ENCODE measurements at places on chromosomes 1 and 21. TPM values are rescaled to one million over a fixed set of nuclear protein-coding genes. Genes with fewer than 3 reads are reported as not detected.

GRCh38 chr21:37552496-37553029 is 186.0 kb downstream of the DYRK1A start:
- no peak for DNase-seq

BGLAP gene
- total RNA-seq, result 0.66 TPM

DNA sequence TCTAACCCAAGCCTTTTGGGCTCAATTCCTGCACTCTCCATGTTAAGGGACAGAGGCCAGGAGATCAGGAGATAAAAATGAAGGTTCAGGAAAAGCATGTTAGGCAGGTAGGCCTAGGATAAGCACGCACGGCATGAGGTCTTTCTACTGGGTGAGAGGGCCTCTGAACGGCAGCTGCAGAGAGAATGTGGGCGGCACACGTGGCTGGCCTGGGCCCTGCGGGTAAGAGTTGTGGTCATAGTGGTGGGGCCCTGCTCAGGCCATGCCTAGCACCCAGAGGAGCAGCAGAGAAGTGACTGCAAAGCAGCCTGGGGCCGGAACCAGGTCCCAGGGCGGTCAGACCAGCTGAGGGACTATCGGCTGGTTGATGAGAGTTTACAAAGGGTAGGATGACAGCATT is 7.5 kb upstream of the FOXO6 start:
- DNase-seq, result no peak

DNA sequence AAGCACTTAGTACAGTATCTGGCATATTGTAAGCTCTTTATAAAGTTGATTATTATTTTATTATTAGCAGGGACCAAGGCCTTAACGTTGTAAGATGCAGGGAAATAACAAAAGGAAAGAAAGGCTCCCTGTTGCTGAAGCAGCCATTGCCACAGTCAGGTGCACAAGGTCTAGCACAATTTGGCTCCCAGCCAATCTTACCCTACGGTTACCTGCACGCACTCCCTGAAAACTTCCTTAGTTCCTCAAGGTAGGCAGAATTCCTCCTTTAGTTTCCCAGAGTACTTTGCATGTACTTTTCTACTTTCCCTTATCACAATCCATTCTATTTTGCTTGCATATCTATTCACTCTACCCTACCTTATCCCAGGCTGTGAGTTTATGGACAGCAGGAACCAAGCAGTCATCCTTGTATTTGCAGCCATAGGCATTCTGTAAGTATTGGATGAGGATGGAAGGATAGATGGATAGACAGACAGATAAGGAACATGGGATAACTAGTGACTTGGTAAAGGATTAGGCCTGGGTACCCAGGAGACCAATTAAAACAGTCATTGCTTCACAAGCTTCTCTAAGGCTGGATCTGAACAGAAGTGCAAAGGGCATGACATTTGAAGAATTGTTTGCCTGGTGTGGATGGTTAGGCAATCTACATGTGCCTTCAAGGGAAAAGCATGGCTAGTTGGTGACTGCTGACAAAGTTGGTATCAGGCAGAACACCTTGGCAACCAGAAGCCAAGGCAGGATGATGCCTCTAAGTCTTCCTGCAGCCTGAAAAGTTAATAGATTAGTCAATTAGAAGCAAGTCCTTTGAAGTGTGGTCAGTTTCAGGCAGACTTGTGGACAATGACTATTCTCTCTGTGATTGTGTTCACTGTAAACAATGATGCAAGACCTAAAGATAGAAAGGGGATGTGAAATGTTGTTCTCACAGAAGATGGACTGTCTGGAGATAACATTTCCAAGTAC is 20.8 kb upstream of the JAK1 start:
- DNase-seq, result no peak

- no peak for DNase-seq
Observed at GRCh38 chr21:32603131-32603530, 9.0 kb downstream of the CFAP298 start.

- DNase-seq, result no peak
Observed at GRCh38 chr1:111596499-111596898, 23.1 kb upstream of the RAP1A start.

DNA sequence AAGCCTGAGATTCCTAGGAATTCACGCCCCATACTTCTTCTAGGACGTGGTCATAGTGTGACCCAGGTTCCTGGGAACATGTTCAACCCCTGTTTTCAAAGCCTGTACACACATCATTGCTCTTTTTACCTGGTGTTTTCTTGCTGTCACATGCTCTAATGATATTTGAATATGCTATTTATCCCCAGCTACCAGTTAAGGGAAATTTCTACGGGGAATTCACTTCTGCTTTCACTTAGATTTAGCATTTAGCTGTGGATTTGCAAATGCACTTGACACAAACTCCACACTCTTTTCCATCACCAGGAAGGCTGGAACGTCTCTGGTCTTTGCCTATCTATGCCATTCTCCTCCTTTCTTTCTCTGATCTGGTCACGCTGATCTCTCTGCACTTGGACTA is 11.3 kb upstream of the SAMSN1 start:
- no peak for DNase-seq

GRCh38 chr1:165899461-165899941 is 72.1 kb downstream of the UCK2 start:
- DNase-seq, result no peak

- DNase-seq, result no peak
Observed at GRCh38 chr1:11523261-11523660, 44.3 kb downstream of the DISP3 start.

DNA sequence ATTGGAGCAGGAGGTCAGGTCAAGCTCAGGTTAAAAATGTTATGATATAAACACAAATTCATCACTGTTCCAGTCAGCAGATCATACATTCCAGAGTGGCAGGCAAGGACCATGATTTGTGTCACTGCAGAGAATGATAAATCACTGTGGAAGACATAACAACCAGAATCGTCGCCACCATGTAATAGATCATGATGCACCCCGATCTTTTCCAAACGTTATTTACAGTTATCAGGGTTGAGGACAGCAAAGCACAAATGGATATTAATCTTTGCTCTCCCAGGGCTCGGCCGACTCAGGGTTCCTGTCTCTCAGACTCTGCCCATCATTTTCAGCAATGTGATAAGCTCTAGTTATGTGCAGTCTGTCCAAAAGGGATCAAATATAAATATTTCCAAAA is 122.7 kb downstream of the ZBTB18 start:
- no peak for DNase-seq

MANEAL gene
- 1.5 TPM for total RNA-seq

- DNase-seq, result no peak
Observed at GRCh38 chr1:30977105-30977504, 68.5 kb upstream of the SDC3 start.

DNA sequence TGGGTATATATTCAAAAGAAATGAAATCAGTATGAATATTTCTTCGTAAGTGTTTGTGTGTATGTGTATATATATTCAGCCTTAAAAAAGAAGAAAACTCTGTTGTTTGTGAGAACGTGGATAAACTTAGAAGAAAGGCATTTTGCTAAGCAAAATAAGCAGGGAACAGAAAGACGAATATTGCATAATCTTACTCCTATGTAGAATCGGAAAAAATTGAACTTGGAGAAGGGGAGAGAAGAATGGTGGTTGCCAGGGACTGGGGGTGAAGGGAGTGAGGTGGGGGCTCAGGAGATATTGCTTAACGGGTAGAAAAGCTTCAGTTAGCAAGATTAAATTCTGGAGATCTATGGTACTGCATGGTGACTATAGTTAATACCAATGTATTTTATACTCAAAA is 40.3 kb upstream of the NEK7 start:
- DNase-seq, result no peak

DNA sequence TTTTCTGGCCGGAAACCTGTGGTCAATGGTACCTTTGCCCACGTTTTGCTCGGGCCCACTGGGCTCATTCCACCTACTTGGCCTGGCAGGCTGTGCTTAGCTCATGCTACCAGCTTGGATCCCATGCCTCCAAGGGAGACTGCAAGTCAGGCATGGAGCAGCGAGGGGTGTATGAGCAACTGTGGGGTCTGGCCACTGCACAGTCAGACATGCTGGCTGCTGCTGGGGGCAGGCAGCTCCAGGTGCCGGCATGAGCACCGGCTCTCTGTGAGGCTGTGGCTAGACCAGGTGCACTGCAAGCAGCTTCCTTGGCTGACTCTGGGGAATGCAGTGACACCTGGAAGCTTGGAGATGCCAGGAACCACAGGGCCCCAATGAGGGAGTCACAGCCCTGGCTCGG is 161.1 kb upstream of the DUSP10 start:
- no peak for DNase-seq

- peak; percentile 16 for DNase-seq
Observed at GRCh38 chr1:29415156-29415830, 179.0 kb downstream of the PTPRU start.

GRCh38 chr21:43598416-43599120 is 60.7 kb downstream of the HSF2BP start:
- no peak for DNase-seq

GRCh38 chr1:65420590-65421350 is at the start of the genes LEPR and LEPROT:
LEPR (plus strand) TSS chr1:65420668; CDS start chr1:65565566, 144,898 bp downstream.
LEPROT (plus strand) TSS chr1:65420668; CDS start chr1:65420725, 57 bp downstream.
- DNase-seq, result peak; percentile 15

DNA sequence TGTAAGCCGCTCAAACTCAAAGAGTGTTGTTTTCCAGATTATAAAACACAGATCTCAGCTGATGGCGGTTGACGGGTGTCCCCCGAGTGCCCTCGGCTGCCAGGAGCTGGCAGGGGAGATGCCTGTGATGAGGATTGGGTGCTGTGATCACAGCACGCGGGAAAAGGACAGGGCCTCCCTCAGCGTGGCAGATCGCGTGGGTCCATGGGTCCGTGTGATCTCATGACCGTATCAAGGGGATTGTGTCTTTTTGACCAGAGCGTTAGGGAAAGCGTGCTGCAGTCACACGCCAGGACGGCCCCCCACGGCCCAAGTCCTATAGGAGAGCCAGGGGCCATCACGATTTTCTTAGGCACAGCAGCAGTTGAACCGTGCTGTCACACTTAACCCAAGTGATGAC is 51.9 kb downstream of the PDE9A start:
- DNase-seq, result no peak

DNA sequence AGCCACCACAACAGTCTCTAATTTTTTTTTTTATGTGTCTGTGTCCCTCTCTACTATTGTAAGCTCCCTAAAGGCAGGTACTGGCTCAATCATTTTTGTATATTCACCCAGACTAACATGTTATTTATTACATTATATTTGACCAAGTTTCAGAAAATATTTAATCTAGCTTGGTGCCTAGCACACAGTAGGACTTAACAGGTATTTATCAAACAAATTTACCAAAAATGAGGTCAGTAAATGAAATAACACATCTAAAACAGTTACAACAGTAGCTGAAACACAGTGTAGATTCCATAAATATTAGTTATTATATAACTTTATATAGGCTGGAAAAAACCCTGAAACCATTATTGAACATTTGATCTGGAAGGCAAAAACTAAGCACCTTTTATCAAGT is 2.7 kb downstream of the NRDC start:
- no peak for DNase-seq

ZBTB48 gene
- total RNA-seq, result 30.7 TPM

NID1 gene
- total RNA-seq, result 4.6 TPM

TMEM51 gene
- 3.4 TPM for total RNA-seq

- no peak for DNase-seq
Observed at GRCh38 chr1:34366875-34367624, 190.3 kb downstream of the C1orf94 start.

DNA sequence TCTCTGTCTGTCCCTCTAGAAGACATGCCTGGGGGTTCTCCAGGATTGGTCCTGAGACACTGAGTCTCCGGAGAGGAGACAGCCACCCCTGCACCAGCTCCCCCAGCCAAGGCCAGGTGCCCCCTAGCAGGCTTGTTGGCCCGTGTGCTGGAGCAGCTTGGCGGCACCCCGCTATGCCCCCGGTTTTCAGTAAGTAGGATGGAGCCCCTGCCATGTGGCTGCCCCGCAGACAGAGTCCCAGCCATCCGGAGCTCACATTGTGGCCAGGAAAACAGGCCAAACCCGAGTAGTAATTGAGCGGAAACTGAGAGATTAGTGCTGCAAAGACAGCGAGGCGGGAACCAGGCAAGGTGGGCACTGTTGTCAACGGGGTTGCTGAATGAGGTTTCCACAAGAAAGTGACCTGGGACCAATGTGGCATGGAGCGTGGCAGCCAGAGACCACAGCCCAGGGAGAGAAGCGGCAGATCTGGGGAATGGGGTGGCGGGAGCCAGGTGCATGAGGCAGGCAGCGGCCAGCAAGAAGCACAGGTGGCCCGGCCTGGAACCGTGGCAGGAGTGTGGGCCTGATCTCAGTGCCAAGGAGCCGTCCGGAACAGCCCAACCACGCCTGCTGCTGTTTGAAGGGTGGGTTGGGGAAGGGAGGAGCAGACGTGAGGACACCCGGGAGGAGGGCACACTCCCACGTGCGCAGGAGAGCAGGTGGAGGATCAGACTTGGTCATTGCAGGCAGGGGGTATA is 137.4 kb upstream of the VAMP3 start:
- DNase-seq, result no peak

DNA sequence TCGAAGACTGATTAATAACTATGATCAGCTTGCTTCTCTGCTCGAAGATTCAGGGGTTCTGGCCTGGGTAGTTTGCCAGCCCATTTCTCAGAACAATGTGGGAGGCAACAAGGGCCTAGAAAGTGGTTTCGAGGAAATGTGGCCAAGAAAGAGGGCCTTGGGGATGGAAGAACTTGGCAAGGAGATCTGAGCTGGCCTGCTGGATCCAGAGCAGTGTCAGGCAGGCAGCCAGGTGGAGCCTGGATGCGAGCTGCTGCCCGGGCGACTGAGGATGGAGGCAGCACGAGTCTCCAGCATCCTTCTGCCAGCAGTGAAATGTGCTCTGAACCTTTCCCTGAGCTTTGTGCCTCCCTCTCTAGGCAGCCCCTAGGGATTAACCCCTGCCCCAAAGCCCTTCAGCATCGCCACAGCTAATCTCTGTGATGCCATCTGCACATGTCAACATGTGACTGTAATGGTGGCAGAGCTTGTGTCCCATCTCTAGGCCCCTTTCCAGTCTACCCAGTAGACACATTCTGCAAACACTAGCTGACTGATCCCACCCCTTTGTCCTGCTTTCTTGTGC is 61.0 kb upstream of the NEK2 start:
- no peak for DNase-seq

GRCh38 chr1:216827251-216827650 is 104.0 kb upstream of the ESRRG start:
- no peak for DNase-seq

- no peak for DNase-seq
Observed at GRCh38 chr21:29304597-29304996, 5.9 kb downstream of the BACH1 start.

GRCh38 chr1:7026169-7026568 is 240.9 kb downstream of the CAMTA1 start:
- DNase-seq, result no peak

ZSWIM5 gene
- 0.24 TPM for total RNA-seq

DNA sequence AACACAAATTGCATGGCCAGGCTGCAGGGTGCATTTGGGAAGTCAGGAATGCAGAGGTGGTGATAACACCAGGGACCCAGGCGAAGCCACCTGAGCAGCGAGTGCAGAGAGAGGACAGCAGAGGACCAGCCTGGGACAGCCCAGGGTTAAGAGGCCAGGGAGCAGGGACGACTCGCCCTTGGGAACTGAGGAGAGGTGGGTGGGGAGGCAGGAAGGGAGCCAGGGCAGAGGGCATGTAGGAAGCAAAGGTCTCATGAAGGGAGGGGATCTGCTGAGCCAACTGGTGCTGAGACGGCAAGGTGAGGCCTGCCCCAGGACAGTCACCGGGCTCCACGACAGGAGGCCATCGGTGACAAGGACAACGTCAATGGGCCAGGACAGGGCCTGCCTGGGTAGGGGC is 16.4 kb downstream of the KIF17 start:
- DNase-seq, result no peak

FHAD1 gene
- 0.66 TPM for total RNA-seq

GRCh38 chr1:203619091-203619780 is 7.4 kb upstream of the ATP2B4 start:
- no peak for DNase-seq

- DNase-seq, result no peak
Observed at GRCh38 chr1:197799271-197799670, 24.0 kb upstream of the DENND1B start.

GRCh38 chr1:56511766-56512165 is 67.6 kb downstream of the PLPP3 start:
- no peak for DNase-seq
